ENCODE measurements at places on chromosomes 5 and 9.

GRCh38 chr5:136203303-136203922, 10.5 kb upstream of the SMIM32 start:
- no peak for DNase-seq

GRCh38 chr9:108766626-108767161, 89.1 kb downstream of the ACTL7B start:
- DNase-seq = no peak

GRCh38 chr5:2068531-2068930, 185.8 kb upstream of the IRX4 start:
- DNase-seq = no peak

DNA sequence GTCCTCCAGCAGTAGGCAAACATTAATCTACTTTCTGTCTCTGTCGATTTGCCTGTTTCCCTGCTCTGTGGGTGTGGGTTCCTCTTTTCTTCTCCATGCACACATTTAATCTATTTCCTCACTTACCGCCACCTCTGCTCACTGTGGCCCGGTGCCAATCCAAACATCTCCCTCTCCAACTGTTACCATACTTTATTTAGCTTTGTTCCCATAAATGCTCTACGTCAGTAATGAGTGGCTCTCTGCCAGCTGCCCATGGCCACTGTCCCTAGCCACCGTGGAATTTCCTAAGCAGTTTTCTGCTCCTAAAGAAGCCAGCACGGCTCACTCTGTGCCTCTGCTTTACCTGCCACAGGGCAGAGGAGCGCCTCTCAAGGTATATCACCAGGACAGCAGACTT, 19.5 kb upstream of the GOLPH3 start:
- DNase-seq = no peak

GRCh38 chr5:109877670-109878045, 187.9 kb downstream of the MAN2A1 start:
- no peak for DNase-seq

DNA sequence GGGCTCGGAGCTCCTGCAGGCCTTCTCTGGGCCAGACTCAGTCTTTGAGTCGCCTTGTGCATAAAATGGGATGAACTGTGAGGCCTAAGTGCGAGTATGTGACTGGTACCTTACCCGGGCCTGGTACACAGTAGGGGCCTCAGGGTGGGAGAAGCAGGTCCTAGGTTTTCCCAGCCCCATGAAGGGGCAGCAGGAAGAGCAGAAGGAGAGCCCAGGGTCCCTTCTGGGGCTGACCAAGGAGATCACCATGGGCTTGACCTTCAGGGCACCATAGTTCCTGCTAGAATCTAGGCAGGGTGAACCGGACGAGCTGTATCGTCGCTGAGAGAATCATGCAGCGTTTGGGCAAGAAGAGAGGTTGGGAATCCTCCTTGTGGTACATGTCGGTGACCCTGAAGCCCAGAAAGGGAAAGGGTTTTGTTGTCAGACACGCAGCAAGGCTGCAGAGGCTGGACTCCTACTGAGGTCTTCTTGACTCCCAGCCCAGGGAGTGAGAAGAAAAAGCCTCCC, 373 bp upstream of the PHYKPL start:
- no peak for DNase-seq

GRCh38 chr5:57577432-57578175, 95.0 kb upstream of the ACTBL2 start:
- no peak for DNase-seq

DNA sequence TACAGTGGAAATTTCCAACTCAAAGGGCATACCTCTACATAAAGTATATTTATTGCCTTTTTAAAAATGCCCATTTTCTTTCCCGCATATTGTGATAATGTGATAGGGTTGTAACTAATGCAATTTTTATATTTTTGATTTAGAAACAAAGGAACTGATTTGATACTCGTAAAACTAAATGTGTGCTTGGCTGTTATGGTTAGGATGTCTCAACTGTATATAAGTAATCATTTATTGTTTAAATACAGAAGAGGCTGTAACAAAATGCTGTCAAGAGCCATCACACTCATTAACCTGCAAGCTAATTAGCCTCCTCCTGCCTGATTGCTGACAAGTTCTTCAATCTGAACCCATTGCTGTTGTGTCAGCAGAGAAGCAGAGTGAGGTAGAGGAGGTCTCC, 149.2 kb downstream of the PBX3 start:
- DNase-seq = no peak

- no peak for DNase-seq
Measured at GRCh38 chr9:123375469-123376132, 19.6 kb downstream of the CRB2 start.

DNA sequence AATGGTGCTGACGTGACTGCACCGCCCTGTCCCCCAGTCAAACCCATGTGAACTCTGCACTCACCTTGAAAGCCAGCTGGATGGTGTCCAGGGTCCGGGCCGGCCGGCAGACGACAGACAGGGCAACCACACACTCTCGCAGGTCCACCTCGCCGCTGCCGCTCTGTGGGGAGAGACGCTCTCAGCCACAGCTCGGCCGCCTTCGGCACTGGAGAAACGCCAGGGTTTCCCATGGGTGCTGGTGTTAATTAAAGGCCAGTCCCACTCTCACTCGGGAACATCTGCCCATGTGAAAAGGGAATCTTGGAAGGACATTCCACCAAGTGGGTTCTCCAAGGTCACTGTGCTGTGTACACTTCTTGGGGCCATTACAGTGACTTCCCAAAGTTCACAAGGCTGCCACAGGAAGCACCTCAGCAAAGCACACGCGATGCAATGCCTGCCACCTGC, 25.5 kb upstream of the SLC6A3 start:
- no peak for DNase-seq

Data from activated CD4-positive, alpha-beta T cell treated with anti-CD3 and anti-CD28 coated beads, Interleukin-2, amount 50 U/mL, for 1 hour (primary cell).